ENCODE measurements at places on chromosomes 6 and 20. TPM values are rescaled to one million over a fixed set of nuclear protein-coding genes. Genes with fewer than 3 reads are reported as not detected.
A peak's percentile ranks its signal among the peaks of the same experiment; 100 is the strongest.

KIAA1755 gene
- total RNA-seq = 4.2 TPM

HTR1B gene
- total RNA-seq = not detected

CYP21A2 gene
- 0.19 TPM for total RNA-seq

IPCEF1 gene
- total RNA-seq = 0.93 TPM

TRIM10 gene
- not detected for total RNA-seq

OR2B6 gene
- total RNA-seq = not detected

MUC21 gene
- not detected for total RNA-seq

PSORS1C1 gene
- 1.5 TPM for total RNA-seq

SLC32A1 gene
- total RNA-seq = not detected

HLA-DQB2 gene
- total RNA-seq = not detected

BPIFB4 gene
- not detected for total RNA-seq

- H3K4me1 ChIP-seq = no peaks in the 10 kb centered on the region
- DNase-seq = no peak
- no peak overlapping the region for H3K27ac ChIP-seq
- H3K4me3 ChIP-seq = no peak overlapping the region
- H3K27me3 ChIP-seq = no peaks in the 10 kb centered on the region
- no peaks in the 10 kb centered on the region for H3K36me3 ChIP-seq
Observed at GRCh38 chr6:120392941-120393340, 941.3 kb downstream of the TBC1D32 start.

- no peak overlapping the region for H3K4me3 ChIP-seq
- H3K36me3 ChIP-seq = no peaks in the 10 kb centered on the region
- peaks cover 16% of the 10 kb centered on the region for H3K27me3 ChIP-seq
- DNase-seq = no peak
- no peak overlapping the region for H3K27ac ChIP-seq
- no peaks in the 10 kb centered on the region for H3K4me1 ChIP-seq
Observed at GRCh38 chr6:116877743-116878142, 701 bp downstream of the RFX6 start.

- H3K4me1 ChIP-seq = no peaks in the 10 kb centered on the region
- no peak overlapping the region for H3K27ac ChIP-seq
- no peaks in the 10 kb centered on the region for H3K27me3 ChIP-seq
- no peak for DNase-seq
Observed at GRCh38 chr6:13226071-13226470, 102.3 kb downstream of the TBC1D7 start.

DNA sequence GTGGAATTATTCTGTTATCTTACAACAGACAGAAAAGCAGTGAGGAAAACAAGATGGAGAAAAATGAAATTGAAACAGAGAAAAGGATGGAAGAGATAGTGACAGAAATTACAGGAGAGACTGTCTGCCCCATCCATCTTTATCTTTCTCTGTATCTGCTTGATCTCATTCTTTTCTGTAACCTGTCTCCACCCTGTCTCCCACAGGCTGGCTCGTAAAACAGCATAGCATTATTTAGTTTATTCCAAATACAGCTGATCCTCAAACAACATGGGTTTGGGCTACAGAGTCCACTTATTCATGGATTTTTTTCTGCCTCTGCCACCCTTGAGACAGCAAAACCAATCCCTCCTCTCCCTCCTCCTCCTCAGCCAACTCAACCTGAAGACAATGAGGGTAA lies 482.3 kb upstream of the JARID2 start:
- DNase-seq = no peak
- no peak overlapping the region for H3K4me3 ChIP-seq
- H3K27me3 ChIP-seq = no peaks in the 10 kb centered on the region

DNA sequence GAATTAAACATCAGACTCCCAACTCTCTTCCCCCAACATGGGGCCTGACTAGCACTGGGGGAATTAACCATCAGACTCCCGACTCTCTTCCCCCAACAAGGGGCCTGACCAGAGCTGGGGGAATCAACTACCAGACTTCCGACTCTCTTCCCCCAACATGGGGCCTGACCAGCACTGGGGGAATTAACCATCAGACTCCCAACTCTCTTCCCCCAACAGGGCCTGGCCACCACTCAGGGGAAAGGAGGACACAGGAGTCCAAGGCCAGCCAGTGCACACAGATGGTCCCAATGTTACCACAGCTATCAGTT lies 13.1 kb downstream of the CST7 start:
- no peak overlapping the region for H3K4me3 ChIP-seq
- no peaks in the 10 kb centered on the region for H3K27me3 ChIP-seq
- no peak overlapping the region for H3K27ac ChIP-seq
- H3K4me1 ChIP-seq = no peaks in the 10 kb centered on the region

GRCh38 chr20:4064144-4064909 lies 49.0 kb upstream of the RNF24 start:
- peak overlapping the region; percentile 71 for H3K27ac ChIP-seq
- H3K36me3 ChIP-seq = no peaks in the 10 kb centered on the region
- no peaks in the 10 kb centered on the region for H3K4me1 ChIP-seq
- no peak overlapping the region for H3K4me3 ChIP-seq
- no peaks in the 10 kb centered on the region for H3K27me3 ChIP-seq

- no peak overlapping the region for H3K27ac ChIP-seq
- H3K36me3 ChIP-seq = no peaks in the 10 kb centered on the region
- H3K27me3 ChIP-seq = no peaks in the 10 kb centered on the region
- no peaks in the 10 kb centered on the region for H3K4me1 ChIP-seq
- no peak overlapping the region for H3K4me3 ChIP-seq
- DNase-seq = no peak
Observed at GRCh38 chr6:102749210-102749971, 1355.9 kb downstream of the GRIK2 start.

DNA sequence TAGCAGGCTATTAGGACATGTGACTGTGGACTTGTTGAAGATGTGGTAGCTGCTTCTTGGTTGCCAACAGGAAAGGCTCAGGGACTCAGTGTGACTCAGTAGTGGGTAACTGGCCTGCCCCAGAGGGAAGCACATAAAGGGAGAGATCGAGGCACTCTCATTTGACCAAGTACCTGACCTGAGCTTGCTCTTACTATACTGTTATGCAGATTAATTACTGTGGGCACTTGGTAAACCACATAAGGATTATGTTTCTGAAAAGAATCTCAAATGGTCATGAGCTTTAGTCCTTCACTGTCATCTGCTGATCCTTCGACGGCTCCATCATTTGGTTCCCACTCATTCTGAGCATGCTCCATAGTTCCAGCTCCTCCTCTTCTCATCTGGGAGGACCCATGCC lies 48.2 kb upstream of the RPL7L1 start:
- H3K36me3 ChIP-seq = peaks cover 56% of the 10 kb centered on the region
- H3K27ac ChIP-seq = no peak overlapping the region
- no peak for DNase-seq

- H3K27ac ChIP-seq = no peak overlapping the region
- no peaks in the 10 kb centered on the region for H3K36me3 ChIP-seq
- no peak overlapping the region for H3K4me3 ChIP-seq
Observed at GRCh38 chr6:37020381-37020780, 14.9 kb downstream of the FGD2 start.

GRCh38 chr6:19157486-19157885 lies 679.7 kb upstream of the ID4 start:
- H3K27me3 ChIP-seq = no peaks in the 10 kb centered on the region
- no peak overlapping the region for H3K27ac ChIP-seq
- no peak overlapping the region for H3K4me3 ChIP-seq
- no peaks in the 10 kb centered on the region for H3K36me3 ChIP-seq
- H3K4me1 ChIP-seq = no peaks in the 10 kb centered on the region
- no peak for DNase-seq

DNA sequence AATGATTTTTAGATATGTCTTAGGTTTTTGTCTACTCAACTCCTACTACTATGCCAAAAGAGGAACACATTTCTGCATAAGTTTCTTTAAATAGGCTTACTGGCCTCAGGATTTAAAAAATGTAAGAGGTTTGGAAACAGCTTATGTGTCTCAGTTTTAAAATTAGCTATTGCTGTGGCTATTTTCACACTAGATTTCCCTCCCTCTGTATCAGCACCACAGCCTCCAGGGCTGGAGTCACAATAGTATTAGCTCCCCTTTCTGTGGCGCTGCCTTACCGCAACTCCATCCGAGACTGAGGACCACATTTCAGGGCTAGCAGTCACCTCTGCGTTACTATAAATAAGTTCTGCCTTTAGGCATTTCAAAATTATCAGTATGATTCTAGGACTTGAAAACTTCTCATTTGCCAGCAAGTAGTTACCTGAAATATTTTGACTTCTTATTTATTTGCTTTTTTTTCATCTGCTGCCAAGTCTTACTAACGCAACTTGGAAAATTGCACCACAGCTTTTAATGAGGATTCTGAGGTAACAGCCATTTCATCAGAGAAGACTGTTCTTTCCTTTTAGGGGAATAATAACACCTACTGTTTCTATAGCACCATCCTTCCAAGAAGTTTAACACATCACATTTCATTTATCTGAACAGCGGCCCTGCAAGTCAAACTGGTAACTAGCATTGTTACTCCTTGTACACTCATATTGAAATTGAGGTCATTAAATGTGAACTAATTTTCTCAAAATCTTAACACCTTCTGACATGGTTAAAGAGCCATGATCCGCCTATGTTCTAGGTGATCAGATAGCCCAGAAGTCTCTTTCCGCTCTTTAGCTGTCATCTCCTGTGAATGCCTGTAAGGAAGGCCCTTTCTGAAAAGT lies 105.9 kb downstream of the GJA10 start:
- no peaks in the 10 kb centered on the region for H3K27me3 ChIP-seq
- DNase-seq = no peak
- no peak overlapping the region for H3K4me3 ChIP-seq
- H3K27ac ChIP-seq = peak overlapping the region; percentile 48

DNA sequence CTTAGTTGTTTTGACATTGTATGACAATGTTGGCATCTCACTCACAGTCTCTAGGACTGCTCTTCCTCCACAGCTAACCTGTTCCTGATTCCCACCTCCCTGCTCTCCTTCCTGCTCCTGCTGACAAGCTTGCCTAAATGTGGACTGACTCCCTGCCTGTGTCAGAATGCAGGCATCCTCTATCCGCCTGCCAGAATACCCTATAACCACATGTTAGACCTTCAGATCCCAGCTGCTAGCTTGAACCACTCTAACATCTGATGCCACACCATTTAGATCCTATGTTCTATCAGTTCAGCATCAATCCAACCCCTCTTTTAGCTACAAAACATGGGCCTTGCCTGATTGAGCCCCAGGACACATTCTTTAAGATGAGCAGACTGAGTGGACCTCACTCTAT lies 12.2 kb downstream of the FILIP1 start:
- peak overlapping the region; percentile 73 for H3K27ac ChIP-seq
- H3K27me3 ChIP-seq = no peaks in the 10 kb centered on the region
- H3K4me3 ChIP-seq = no peak overlapping the region
- no peak for DNase-seq
- H3K4me1 ChIP-seq = peaks cover 69% of the 10 kb centered on the region

- peak; percentile 13 for DNase-seq
- H3K4me1 ChIP-seq = no peaks in the 10 kb centered on the region
- no peaks in the 10 kb centered on the region for H3K27me3 ChIP-seq
Observed at GRCh38 chr20:48008850-48009515, 223.7 kb upstream of the SULF2 start.

DNA sequence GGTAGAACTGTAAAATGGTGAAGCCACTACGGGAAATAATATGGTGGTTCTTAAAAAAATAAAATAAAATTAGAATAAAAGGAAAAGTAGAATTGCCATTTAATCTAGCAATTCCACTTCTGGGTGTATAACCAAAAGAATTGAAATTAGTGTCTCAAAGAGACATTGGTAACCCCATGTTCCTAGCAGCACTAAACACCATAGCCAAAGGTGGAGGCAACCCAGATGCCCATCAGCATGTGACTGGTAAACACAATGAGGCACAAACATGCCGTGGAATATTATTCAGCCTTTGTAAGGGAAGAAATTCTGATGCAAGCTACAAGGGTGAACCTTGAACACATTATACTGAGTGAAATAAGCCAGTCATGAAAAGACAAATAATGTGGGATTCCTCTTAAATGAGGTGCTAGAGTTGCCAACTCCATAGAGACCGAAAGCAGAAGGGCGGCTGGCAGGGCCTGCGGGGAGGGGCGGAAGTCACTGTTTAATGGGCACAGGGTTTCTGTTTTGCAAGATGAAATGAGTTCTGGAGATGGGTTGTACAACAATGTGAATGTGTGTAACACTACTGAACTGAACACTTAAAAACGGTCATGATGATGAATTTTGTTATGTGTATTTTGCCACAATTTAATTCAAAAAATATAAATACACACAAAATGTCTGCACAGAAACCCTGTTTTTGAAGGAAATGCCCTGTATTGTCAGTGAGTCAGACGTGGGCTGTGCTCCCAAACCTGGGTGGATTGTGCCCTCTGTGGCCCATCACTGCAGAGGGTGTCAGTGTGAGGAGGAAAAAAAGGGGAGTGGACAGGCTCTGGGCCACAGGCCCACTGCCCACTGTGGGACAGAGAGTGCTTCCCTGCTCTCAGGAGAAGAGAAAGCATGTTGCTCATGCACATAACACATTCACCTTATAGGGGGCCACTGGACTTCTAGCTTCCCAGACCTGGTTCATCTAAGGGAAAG lies 49.6 kb upstream of the CD93 start:
- no peaks in the 10 kb centered on the region for H3K4me1 ChIP-seq
- H3K4me3 ChIP-seq = no peak overlapping the region
- H3K36me3 ChIP-seq = no peaks in the 10 kb centered on the region

GRCh38 chr6:3762852-3763251 lies 11.3 kb upstream of the PXDC1 start:
- no peaks in the 10 kb centered on the region for H3K4me1 ChIP-seq
- H3K36me3 ChIP-seq = no peaks in the 10 kb centered on the region
- no peak for DNase-seq
- no peak overlapping the region for H3K4me3 ChIP-seq

DNA sequence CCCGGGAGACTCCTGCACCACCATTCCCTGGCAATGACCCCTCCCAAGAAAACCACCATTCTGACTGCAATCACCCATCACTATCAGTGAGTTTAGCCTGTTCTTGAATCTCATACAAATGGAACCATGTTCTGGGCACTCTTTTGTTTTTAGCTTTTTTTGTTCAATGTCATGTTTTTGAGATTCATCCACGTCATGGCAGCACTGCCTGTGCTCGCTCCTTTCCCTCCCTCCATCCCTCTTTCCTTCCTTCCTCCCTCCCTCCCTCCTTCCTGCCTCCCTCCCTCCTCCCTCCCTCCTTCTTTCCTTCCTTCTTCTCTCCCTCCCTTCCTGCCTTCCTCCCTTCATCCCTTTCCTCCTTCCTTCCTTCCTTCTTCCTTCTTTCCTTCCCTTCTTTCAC lies 44.4 kb upstream of the PMEPA1 start:
- H3K36me3 ChIP-seq = no peaks in the 10 kb centered on the region
- H3K27ac ChIP-seq = no peak overlapping the region
- H3K4me3 ChIP-seq = no peak overlapping the region
- no peak for DNase-seq
- no peaks in the 10 kb centered on the region for H3K27me3 ChIP-seq
- peaks cover 16% of the 10 kb centered on the region for H3K4me1 ChIP-seq

DNA sequence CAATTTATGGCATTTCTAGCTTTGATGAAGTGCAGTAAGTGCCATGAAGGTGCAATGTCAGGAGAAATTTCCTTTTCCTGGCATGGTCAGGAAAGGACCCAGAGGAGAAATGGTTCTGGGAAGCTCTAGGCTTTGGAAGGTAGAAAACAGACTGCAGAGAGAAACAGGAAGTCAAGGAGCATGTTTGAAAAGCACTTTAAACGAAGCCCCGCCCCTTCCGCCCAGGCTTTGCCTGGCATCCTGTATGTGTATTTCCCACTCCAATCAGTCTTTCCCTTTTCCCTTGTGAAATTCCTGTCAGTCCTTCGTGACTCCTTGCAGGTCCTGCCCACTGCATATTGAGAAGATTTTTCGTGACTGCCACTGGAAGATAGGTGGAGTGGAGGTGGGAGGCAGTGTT lies 320.9 kb upstream of the SASH1 start:
- H3K36me3 ChIP-seq = no peaks in the 10 kb centered on the region
- H3K27me3 ChIP-seq = no peaks in the 10 kb centered on the region
- no peaks in the 10 kb centered on the region for H3K4me1 ChIP-seq
- no peak overlapping the region for H3K27ac ChIP-seq
- no peak for DNase-seq
- H3K4me3 ChIP-seq = no peak overlapping the region

All from right atrium auricular region (tissue), 2 donors.